Omental fat pad (tissue), 4 donors: ENCODE measurements at places on chromosomes 7 and 10. TPM values are rescaled to one million over a fixed set of nuclear protein-coding genes. Genes with fewer than 3 reads are reported as not detected.
A peak's percentile ranks its signal among the peaks of the same experiment; 100 is the strongest.

DNA sequence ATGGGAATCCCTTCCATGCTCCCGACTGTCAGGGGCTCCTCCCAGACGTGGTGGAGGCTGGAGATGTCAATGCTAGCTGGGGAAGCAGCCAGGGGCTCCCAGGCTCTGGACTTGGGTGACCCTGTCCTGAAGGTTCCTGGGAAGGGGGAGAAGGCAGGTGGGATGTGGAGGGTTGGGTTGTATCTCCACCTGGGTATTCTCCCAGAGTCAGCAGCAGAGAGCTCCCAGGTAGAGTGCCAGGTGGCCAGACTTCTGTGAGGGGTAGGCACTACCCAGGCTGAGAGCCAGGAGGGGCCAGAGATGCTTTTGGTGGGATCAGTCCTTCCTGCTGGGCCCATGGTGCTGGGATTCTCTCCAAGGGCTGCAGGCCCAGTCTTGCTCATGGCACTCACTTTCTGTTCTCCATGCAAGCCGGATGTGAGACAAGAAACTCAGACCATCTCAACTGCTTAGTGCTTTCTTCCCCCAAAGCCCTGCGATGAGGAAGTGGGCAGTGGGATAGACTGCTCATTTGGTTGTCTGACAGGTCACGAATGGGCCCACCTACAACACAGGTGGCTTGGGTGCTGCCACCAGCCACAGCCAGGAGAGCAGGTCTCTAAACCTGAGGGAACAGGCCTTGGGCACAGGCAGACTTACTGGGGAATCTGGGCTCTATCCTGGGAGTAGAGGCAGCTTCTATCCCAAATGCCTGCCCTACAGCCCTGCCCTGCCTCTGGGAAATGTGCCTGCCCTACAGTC is 52.5 kb upstream of the CAMK2B start:
- DNase-seq, result no peak

GRCh38 chr7:3520206-3520605 is 219.2 kb downstream of the SDK1 start:
- no peak for DNase-seq

- peak; percentile 44 for DNase-seq
These were observed 37.4 kb upstream of the OPALIN start for GRCh38 chr10:96395931-96396877.

- DNase-seq, result peak; percentile 51
These were observed 90.3 kb downstream of the MYL10 start for GRCh38 chr7:101538596-101539459.

The C1QL3 gene
- total RNA-seq, result not detected

- no peak for DNase-seq
These were observed 9.6 kb upstream of the CTBP2 start for GRCh38 chr10:125169915-125170314.

DNA sequence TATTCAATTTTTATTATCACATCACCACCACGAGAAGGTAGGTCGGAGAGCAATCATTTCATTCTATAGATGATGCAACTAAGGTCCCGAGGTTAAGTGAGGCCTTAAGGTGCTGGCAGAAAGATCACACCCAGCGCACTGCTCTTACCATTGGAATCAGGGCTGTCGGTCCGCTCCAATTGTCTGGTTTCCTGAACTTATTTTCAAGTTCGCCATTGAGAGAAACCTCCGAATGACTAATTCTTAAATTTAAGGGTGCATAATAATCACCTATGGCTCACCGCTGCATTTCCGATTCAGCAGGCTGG is 625 bp upstream of the GSTO2 start:
- DNase-seq, result no peak

GRCh38 chr7:69762821-69763352 is 164.6 kb downstream of the AUTS2 start:
- DNase-seq, result no peak

DNA sequence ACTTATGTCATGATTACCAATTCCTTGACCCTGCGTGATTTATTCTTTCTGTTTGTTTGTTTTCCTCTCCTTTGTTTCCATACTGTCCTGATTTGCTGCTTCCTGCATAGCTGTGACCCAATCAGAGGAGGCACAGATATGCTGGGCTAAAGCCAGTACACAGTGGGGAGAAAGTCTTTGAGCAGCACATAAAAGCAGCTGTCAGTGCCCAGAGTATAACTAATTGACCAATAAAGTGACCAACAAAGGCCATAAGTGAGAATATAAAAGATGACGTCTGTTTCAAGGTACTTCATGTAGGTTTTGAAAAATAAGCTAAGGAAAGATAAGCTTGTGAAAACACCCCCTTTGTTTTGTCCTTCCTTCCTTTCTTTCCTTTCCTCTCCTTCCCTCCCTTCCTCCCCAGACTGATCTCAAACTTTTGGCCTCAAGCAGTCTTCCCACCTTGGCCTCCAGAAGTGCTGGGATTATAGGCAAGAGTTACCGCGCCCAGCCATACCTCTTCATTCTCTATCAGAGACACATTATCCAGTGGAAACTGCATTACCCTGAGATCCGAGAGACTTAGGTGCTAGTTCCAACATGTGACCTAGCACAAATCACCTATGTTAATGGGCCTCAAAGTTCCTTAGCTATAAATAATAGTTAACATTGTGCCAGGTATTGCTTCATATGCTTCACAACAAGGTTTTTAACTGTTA is 17.0 kb downstream of the BCAP29 start:
- DNase-seq, result no peak

- no peak for DNase-seq
These were observed 110.5 kb upstream of the HABP2 start for GRCh38 chr10:113442336-113442735.

- DNase-seq, result no peak
These were observed 54.1 kb upstream of the CYP26C1 start for GRCh38 chr10:93006435-93007039.

DNA sequence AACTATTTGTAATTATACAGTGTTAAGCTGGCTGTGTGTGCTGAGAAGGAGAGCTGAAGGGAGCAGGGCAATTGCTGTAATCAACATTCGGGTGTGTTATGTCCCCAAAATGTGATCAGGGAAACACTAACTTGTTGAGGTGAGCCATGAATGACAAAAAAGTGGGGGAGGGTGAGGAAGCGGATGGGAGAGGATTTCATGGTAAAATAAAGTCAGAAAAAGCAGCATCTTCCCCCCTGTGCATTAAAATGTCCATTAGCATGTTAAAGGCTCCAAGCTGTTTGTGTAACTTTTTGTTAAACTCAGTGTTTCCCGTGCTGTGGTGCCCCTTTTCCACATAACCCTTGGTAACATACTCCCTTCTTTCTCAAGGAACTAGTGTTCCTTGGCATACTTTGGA is 84.9 kb downstream of the ARID5B start:
- DNase-seq, result no peak

DNA sequence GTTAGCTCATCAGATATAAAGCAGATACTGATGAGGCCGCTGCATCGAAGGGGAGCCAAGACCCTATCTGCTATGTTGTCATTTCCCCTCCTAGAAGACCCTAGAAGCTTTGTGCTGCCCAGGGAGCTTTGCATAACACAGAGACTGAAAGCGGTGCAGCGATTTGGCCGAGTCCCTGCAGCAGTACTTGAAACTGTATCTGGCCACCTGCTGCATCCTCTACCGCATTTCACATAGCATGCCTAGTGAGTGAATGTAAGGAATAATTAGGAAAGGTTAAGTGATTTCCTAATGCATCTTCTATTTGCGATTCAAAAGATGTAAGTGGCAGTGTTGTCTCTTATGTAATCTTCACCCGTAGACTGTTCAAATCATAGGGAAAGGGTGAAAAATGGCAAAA is 106.7 kb downstream of the LRMDA start:
- DNase-seq, result no peak

DNA sequence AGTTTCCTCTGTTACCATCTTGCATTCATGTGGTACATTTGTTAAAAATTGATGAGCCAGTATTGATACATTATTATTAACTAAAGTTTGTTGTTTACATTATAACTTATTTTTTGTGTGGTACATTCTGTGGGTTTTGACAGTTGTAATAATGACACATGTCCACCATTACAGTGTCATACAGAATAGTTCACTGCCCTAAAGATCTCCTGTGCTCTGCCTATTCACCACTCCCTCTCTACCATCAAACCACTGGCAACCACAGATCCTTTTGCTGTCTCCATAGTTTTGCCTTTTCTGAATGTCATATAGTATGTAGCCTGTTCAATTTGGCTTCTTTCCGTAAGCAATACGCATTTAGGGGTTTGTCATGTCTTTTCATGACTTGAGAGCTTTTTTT is 156.9 kb downstream of the PHF14 start:
- no peak for DNase-seq

The C10orf90 gene
- 0.72 TPM for total RNA-seq

- DNase-seq, result no peak
These were observed 585.0 kb downstream of the AUTS2 start for GRCh38 chr7:70183278-70183677.

DNA sequence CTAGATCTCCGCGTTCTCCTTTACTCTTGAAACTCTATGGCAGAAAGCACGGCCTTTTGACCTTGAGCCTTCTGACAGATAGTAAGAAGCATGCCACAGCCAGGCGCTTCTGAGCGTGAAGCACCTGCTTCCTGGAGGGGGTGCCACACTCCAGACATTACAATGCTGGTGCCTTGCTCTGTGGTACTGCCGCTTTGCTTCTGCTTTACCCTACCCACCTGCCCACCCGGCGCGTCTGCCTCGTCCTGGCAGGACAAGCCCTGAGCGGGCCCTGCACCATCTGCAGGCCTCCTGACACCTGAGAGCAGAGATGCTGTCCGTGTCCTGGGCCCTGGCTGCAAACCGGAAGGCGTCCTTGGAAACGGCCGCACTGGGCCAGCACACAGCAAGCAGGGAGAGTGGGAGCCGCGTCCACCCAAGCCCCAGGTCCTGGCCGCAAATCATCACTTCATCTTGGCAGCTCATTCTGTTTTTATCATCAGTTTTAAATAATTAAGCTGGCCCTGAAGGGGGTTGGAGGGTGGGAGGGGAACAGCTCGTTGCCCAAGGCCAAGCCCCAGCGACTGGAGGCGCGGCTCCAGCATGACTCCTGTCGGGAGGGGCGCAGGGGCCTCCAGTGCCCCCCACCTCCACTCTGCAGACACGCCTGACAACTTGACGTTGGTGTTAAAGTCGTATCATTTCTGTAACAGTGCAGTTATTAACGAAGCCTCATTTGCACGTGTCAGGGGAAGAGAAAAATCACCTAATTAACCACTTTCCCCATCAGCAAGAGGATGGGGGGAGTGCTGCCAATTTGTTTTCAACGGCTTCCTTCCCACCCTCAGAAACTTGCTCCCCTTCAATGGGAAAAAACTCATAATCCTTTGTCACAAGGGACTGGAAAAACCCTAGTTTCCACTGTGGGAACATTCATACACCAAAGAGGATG is 132.2 kb downstream of the MAD1L1 start:
- no peak for DNase-seq

DNA sequence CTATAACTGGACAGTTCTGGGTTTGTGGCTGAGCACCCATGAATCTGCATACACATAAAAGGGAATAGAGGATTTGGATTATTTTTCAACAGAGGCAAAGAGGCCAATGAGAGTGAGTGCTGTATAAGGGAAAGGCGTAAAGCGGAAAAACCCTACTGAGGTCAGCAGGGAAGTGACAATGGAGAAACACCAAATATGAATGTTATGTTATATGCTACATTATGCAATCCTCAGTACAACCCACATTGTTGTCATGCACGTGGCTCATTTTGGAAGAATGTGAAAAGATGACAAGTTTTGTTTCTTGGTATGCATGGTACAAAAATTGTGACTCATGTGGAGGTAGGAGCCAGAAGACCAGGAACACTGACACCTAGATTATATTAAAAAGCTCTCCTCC is 113.6 kb upstream of the AMPH start:
- no peak for DNase-seq

The AS3MT gene
- 1.3 TPM for total RNA-seq
